ENCODE measurements at places on chromosomes 6 and 20.

DNA sequence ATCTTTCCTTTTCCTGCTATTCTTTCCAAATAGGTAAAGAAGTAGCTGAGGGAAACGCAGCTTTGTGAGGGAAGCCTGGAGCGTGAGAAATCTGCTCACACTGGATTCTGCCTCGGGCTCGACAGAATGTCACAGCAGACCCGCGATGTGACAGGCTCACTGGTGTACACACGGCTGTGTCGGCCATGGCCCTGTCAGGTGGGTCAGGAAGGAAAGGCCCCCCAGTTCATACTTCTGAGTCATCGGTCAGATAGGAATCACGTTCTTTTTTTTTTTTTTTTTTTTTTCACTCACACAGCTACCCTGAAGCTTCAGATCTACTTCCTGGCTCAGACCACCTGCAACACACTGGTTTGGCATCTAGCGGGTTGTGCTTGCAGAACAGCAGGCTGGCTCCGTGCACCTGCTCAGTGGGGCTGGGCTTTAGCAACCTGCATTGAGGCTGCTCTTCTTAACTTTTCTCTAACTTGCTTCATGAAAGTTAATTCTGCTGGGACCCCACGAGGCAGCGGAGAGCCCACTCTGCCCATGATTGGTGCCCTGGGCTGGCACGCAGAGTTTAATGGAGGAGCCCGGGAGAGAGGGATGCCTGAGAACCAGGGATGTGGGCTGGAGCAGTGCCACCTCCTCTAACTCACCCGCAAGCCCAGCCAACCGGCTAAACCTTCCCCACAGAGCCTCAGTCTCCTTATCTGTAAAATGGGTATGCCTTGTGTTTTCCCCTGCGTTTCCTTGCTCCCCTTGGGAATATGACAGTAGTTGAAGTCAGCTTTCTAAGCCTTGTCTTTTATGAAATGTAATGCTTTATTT is 61.5 kb upstream of the FNDC1 start:
- DNase-seq = peak; percentile 12

DNA sequence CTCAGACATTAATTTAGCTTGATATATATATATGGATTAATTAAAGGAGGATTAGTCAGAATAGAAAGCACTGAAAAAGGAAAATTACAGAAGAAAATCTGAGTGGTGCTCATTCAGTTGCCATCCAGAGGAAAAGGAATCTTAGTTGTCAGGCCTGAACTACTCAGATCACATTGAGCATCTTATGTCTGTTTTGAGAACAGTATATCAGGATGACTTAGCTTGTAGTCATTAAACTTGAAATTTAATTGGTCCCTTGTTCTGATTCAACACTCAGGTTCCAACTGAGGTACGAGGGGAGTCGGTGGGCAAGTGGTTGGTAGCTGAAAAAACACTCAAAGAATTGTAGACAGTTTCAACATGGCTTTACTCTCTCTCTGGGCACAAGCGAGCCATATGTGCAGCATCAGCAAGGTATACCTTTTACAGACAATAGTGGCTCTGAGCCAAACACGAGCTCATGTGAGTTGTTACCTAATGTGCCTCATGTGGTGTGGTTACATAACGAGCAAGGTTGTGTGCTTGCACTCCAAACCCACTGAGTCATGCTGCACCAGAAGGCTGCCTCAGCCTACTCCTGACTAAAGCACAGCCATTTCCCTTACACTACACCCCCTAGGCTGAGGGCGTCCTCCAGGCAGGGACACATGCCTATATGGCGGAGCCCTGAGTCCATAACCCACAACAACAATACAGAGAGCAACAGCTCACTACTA is 73.0 kb upstream of the HMGN3 start:
- peak; percentile 93 for DNase-seq

DNA sequence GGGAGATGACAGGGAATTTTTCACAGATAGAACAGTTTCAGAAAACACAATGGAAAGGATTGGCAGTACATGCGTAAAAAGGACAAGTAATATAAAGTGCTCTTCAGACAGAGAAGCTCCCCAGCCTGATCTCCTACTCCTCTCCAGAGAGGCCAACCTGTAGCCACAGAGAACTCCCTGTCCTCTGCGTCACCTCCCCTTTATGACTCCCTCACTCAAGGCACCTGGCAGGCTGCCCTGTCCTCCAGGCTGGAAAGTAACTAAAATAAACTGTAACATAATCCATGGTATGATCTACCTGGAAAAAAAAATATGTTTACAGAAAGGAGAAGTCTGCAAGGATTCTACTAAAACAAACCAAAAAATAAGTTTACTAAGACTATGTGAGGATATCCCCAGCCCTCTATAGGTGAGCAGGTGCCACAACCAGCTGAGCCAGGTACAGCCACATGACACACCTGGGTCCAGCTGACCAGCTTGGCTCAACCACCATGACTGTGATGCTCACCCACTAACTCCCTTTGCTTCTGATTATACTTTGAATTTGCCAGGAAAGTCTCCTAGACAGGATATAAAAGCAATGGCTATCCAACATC is 29.2 kb downstream of the MBOAT1 start:
- DNase-seq = peak; percentile 76

DNA sequence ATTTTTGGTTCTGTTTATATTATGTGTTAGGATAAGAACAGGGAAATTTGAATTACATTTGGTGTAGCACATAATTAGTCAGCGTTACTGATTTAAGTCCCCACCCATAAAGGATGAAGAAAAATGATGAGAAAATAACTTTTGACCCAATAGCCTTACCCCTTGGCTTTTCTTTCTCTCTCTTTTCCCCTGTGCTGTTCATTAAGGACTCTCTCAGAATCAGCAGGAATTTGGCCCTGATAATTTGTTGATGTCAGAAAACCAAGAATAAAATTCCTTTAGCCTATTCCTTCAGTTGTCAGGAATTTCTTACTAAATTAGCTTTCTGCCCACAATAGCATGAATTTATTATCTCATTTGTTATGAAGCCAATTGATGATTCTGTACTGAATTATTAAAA is 18.5 kb downstream of the PLCB1 start:
- DNase-seq = no peak

GRCh38 chr20:61619751-61620150 is 367.7 kb downstream of the CDH4 start:
- no peak for DNase-seq

GRCh38 chr6:88339761-88340160 is 173.6 kb upstream of the CNR1 start:
- DNase-seq = no peak

- DNase-seq = no peak
These were observed 37.5 kb downstream of the MTFR2 start for GRCh38 chr6:136212608-136213007.

DNA sequence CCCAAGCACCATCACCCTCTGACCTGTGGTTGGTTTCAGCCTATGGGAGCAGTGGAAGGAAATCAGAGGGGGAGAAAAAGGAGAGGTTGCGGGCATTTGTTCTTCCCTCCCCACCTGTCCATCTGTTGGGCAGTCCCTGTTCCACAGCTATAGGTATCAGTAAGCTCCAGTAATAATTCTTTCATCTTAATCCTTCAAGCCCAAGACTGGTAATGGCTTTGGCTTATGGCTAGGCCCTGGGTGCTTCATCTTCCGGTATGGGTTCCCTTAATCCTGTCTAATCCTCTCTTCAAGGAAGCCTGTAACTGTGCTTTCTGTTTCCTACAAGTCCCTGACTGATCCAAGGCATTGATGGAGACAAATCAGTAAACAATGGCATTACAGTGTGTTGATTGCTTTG is 42.2 kb upstream of the STK35 start:
- no peak for DNase-seq

DNA sequence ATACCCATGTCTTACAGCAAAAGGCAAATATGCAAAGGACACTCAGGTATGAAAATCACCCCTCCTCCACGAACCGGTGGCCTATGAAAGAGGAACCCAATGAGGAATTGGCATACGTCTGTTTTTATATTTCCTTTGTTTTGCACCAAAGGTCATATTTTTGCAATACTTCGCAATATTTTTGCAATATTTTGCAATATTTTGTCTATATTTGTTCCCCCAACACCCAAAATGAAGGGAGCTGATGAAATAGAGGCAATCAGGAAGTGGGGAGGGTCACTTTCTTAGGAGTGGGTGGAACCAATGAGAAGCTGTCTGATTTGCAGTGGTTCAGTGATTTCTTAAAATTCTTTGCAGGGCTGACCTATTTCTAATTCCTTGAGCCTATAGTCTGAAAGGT is 296.8 kb upstream of the TSHZ2 start:
- DNase-seq = no peak

- DNase-seq = peak; percentile 14
These were observed 2.7 kb upstream of the ZNFX1 start for GRCh38 chr20:49280463-49281058.

- DNase-seq = peak; percentile 2
These were observed 160.1 kb upstream of the BEND3 start for GRCh38 chr6:107275330-107275865.

DNA sequence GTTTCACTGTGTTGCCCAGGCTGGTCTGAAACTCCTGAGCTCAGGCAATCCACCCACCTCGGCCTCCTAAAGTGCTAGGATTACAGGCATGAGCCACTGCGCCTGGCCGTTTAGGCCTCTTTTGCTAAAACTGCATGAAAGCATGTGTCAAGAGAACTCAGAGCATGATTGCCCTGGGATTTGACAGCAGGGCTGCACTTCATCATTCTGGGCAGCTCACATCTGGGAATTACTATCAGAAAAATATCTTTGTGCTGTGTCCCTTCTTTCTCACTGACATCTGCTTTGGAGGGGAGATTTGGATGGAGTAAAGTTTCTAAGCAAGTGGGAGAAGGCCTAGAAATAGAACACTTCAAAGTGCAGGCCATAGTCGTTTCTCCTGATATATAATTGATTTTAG is 59.6 kb upstream of the EIF2S2 start:
- DNase-seq = no peak

DNA sequence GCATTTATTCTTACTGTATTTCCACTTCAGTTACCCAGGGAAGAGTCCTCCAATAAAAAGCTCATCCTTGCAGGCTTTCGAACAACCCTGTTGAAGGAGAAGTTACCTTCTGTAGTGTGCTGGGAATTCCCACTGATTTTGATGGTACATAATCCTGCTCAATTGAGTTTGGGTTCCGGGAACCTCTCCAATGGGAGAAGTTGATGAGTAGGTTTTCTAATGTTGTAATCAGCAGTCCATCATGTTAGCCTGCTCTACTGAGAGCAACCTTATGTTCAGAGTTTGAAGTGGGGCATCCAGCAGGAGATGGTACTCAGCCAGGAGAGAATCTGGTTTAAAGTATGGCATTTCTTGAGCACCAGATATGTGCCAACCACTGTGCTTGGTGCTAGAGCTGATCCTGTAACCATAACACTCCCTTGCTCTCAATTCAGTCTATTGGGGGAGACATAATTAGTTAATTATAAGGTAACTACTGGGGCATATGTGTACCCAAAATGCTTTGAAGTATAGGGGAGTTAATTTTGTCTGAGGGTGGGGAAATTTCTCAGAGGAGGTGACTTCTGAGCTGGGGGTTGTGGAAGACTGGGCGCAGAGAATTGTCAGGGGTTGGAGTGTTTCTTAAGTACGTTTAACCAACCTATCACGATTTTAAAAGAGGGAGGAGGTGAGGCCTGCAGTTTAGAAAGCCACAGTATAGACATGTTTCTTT is 2.1 kb downstream of the TOP1 start:
- DNase-seq = no peak

DNA sequence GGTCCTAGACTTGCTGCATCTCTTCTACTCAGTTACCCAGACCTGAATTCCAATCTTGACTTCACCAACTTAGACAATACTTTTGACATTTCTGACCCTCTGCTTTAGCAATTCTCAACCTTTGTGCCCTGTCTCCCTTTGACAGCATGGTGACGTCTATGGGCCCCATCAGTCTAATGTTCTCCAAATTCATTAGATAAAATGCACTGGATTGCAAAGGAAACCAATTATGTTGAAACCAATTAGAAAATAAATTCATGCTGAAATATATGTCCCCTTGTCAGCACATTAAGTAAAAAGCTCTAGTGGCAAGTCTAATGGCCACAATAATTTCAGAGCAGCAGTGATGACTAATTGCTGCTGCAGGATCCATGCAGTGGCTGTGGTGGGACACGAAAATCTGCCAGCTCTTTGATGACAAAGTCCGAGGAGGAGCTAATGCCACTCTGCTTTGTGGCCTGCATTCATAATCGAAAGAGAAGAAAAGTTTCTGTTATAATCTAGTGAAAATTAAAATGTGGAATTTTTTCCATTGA is 64.0 kb downstream of the BFSP1 start:
- no peak for DNase-seq

DNA sequence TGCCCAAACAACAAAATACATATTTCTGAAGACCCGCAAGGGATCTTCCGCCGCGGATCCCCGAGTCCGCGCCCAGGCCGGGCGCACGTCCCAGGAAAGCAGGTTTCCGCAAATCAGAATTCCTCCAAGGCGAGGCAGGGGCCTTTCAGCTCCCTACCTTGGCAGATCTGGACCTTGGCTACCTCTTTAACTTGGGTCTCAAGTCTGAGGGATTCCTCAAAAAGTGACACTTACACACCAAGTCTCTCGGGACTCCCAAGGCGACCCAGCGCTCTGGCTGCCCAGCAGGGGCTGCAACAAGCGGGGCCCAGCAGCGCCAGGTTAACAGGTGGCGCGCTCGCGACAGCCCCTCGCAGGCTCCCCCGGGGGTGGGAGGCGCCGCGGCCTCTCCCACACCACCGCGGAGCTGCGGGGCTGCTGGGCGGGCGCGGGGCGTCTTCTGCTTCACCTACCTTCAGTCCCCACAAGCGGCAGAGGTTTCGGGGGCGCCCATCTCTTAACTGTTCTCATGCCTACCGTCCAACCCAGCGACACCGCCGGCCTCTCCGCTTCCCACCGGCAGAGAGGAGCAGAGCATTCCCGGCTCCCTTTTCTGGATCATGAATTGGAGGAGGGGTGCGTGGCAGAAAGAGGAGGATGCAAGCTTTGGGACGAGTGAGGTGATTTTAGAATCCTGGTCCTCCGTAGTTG is 414 bp downstream of the SIM1 start:
- peak; percentile 48 for DNase-seq

DNA sequence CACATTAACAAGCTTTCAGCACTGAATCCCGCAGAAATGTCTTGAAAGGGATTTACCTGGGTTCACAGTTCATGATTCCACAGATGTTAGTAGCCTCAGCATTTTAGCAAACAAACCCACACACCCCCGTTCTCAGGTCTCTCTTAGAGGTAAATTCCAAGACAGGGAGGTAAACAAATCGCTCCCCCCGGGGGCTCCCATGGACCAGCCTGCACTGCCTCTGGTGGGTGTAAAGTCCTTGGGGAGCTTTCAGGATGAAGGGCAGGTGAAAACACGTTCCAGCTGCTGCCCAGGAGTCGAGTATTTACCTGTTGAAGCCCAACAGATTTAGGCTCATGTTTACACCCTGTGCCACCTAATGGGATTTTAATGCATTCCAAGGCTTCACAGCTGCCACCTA is 187.0 kb upstream of the FOXQ1 start:
- DNase-seq = no peak

DNA sequence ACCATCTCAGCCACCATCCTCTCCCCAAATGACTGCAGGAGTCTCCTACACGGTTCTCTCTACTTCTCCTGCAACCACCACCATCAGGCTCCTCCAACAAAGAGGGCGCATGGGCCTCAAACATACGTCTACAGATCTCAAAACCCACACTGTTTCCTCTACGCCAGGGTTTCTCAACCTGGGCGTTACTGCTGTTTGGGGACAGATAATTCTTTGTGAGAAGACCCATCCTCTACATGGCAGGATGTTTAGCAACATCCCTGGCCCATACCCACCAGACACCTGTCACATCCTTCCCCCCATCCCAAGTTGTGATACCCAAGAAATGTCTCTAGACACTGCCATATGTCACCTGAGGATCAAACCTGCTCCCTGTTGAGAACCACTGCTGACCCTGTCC is 45.0 kb downstream of the ELMO2 start:
- no peak for DNase-seq

GRCh38 chr6:16950302-16950701 is 151.5 kb upstream of the STMND1 start:
- no peak for DNase-seq

GRCh38 chr6:56433119-56433518 is 185.7 kb upstream of the COL21A1 start:
- no peak for DNase-seq
